Coronary artery (tissue), 2 donors: ENCODE measurements at places on chromosomes 16 and 17.

DNA sequence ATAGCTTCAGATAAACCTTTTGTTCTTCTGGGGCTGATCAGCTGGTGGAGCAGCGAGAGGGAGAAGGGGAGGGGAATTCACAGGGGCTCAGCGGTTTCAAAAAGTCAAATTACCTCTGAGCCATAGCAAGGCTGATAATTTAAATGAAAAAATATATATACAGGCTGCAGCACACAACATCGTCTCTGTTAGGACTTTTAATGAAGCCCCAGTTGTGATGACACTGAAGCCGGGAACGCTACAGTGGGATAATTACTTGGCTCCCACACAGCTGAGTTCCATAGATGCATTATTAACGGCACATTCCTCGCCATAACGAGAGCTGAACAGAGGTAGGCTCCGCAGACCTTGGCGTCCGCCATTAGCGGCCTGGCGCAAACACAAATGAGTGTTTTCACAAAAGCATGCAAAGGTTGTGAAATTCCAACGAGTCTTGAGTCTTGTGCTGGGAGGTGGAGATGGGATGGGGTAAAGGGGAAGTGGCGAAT, 216.0 kb downstream of the C16orf78 start:
- DNase-seq: peak; percentile 19

DNA sequence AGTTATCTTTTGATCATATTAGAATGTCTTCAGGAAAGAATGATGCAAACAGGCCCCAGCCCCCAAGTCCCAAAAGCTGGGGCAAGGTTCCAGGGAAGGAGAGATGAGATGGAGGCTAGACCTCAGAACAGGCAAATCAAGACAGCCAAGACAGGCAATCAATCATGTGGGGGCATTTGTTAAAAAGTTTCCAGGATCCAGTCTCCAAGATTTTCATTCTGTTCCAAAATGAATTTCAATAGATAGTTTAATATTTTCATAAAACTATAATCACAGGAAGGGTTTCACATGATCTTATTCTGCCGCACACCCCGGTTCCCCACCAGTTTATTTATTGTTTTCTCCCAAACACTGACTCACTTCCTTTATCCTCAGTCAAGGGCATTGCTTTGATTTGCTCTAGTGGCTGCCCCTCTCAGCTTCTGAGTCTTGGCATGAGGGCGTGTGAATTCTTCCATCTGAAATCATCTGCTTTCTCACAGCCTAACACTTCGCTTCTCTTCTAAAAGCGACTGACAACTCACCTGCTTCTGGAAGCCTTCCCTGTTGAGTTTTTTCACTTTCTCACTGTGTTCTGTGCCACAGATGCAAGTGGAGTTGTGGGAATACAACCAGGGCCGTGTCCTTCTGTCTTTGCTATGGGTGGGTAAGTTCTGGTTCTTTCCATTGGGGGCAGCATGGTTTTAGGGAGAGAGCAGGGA, 12.2 kb upstream of the TERF2 start:
- no peak for DNase-seq

- peak; percentile 69 for DNase-seq
Measured at GRCh38 chr16:67544844-67545664, 16.4 kb downstream of the RIPOR1 start.

- no peak for DNase-seq
Measured at GRCh38 chr16:84144209-84144858, 643 bp downstream of the HSDL1 start.

GRCh38 chr16:8937803-8938202, 25.9 kb downstream of the USP7 start:
- no peak for DNase-seq

GRCh38 chr17:49358641-49359247, 3.3 kb downstream of the ZNF652 start:
- DNase-seq: no peak

DNA sequence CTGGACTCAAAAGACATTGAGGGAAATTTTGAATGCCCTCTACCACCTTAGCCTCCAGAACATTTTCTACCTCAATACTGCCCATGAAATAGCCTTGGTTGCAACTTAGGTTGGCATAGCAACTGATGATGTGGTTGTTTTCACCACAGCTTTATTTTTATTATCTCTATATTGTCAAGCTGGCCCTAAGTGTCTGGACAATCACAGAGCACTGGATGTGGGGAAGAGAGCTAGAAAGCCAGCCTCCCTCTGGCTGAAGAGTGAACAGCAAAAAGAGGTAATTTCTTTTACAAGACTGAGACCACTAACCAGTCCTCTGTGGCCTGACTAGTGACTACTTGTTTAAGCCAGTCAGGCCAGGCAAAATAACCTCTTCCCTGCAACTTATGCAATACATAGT, 159.6 kb downstream of the HS3ST2 start:
- DNase-seq: no peak

- DNase-seq: no peak
Measured at GRCh38 chr17:61478026-61478789, 26.0 kb downstream of the TBX4 start.

GRCh38 chr16:89184933-89185794, 13.6 kb downstream of the CDH15 start:
- DNase-seq: no peak
